NCI-H345 (cell line): ENCODE measurements at places on chromosomes 5 and 9.

- no peak for DNase-seq
These were observed 12.6 kb upstream of the PALM2AKAP2 start for GRCh38 chr9:109767404-109767803.

DNA sequence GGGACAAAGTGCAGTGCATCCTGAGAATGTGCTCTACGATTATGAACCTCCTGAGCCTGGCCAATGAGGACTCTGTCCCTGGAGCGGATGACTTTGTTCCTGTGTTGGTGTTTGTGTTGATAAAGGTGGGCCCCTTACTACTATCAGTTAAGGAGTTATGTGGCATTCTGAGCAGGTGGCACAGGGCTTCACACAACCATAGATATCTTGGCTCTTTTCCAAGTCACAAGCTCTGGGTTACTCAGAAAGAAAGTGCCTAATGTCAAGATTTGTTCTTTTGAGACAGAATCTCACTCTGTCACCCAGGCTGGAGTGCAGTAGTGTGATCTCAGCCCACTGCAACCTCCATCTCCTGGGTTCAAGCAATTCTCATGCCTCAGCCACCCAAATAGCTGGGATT is 99.0 kb downstream of the GAPVD1 start:
- DNase-seq: no peak

DNA sequence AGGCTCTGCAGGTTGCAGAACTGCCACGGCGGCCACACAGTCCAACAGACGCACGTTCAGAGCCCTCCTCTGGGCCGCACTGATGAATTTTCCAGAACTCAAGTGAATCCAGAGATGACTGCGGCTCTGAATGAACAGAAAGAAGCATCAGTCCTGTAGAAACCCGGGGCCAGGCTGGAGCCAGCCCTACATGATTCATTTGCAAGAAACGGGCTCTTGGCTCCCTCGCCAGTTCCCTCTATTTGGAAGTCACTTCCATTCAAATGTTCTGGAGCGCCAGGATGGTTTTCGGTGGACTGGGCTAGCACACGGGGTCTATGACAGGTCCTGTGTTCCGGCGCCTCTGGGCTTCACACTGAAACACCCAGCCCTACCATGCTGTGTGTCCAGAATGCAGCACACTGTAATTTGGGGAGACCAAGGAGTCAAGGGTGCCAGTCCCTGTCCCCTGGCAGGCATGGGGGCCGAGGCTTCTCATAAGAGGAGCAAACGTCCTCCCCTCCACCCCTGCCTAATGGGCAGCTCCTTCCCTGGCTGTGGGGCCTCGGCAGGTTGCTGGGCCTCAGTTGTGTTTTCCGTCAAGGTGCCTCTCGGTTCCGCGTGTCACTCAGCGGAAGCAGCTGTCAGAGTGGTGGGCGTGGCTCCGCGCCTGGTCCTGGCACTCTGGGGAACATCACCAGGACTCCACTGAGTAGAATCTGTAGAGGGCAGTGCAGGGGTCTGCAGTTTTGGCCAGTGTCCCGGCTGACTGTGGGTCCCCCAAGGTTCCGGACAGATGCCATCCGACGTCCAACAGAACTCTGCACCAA is 18.1 kb upstream of the COL5A1 start:
- DNase-seq: no peak

GRCh38 chr5:134948911-134949310 is 18.8 kb upstream of the CATSPER3 start:
- no peak for DNase-seq

DNA sequence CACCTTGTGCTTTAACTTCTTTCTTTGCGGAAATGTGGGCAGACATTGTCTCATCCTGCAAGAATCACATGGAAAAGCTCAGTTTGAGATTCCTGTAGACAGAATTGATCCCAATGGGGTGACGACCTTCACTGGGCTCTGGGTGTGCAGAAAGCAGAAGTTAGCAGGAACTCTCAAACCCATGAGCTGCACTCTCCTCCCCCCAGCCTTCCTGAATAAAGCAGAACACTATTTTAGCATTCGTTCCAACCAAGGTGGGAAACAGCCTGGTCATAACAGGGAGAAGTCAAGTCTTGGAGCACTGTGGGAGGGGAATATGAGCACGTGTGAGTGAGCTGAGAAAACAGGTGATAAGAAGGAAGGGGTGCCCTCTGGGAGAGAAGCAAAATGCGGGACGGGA is 87.4 kb upstream of the FER start:
- no peak for DNase-seq
